ENCODE measurements at places on chromosomes 16 and 17. TPM values are rescaled to one million over a fixed set of nuclear protein-coding genes. Genes with fewer than 3 reads are reported as not detected.

GRCh38 chr16:73949574-73950320, 346.9 kb upstream of the PSMD7 start:
- no peak for DNase-seq

DNA sequence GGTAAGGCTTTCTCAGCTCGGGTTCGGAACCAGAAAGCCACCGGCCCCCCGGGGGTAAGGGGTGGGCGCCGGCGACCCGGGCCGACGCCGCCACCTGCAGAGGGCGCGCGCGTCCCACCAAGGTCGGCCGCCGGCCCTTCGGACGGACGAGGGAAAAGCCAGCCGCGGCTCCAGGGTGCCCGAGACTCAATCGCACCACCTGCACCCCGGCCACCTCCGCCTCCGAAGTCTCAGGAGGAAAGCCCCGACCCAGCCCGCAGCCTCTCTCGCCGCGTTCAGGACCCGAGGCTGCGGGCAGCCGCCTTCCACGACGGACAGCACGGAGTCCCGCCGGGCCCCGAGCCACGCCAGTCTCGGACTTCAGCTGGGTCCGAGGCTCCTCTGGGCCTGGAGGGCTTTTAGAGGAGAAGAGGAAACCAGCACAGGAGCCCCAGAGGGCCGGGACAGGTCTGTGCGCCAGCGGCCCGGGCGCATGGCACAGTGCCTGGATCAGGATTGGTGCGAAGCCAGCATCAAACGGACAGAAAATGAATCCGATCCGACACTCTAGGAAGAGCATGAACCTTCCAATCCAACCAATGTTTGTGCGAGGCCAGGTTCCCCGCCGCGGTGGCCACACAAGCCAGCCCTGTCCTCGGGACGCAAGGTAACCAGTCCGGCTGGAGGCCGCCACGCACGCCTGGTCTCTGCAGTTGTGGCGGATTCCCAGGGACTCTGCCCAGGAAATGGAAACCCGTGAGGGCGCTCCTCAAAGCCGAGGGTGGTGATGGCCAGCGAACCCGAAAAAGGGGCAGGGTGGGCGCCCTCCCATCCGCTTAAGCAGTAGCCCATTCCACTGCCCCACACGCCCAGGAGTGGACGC, 6.7 kb downstream of the CBX8 start:
- no peak for DNase-seq

DNA sequence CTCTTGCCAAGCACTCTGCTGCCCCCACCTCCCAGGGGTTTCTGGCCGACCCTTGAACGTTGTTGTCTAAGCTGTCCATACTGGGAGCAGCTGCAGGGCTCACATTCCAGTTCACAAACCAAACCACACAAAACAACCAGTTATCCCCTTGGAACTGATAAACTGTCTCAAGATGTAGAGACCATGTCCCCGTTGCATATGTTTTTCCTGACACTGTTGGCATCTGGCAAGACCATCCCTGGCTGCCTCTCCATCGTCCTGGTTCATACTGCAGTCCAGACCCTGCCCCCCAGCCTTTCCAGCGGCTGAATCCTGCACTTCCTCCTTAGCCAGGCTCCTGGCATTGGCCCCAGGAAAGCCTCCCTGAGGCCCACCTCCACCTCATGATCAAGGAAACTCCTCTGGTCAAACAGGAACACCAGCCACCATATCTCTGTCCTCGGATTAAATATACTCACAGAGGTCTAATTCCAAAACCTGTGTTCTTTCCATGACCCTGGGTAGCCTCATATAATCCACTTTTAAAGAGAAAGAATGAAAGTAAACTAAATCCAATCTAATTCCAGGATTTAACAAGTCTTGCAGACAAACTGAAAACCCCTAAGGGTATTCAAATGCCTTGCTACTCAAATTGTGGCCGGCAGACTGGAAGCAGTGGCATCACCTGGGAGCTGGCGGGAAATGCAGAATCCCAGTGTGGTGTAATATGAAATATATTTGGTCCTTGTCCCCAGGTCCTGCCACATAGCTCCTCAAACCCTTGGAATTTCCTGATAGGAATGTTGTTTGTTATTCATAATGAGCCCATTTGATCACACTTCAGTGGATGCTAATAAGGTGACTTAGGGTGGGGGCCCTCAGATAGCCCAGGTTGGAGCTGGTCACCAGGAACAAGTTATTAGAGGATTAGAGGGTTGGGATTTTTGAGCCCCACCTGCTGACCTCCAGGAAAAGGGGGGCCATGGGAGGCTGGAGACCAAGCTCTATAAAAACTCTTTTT, 14.2 kb downstream of the GAS7 start:
- DNase-seq, result no peak

DNA sequence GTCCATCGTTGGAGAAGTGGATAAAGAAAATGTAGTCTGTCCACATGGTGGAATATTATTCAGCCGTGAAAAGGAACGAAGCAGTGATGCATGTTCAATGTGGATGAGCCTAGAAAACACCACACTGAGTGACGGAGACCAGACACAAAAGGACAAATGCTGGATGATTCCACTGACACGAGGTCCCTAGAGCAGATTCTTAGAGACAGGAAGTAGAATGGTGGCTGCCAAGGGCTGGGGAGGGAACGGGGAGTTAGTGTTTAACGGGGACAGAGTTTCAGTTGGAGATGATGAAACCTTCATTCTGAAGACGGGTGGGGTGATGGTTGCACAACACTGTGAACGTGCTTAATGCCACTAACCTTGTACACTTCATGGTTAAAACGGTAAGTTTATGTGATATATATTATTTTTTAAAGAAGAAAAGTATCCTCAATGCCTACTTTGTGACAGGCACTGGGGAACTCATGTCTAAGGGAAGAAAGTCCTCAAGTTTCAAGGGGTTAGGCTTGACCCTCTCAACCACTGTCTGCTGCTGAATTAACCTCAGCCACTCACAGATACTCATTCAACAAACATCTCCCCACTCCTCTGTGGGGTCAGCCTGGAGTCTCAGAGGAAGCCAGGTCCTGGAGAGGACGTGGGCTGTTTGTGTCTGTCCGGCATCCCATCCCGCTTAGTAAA, 17.6 kb downstream of the C16orf74 start:
- no peak for DNase-seq

DNA sequence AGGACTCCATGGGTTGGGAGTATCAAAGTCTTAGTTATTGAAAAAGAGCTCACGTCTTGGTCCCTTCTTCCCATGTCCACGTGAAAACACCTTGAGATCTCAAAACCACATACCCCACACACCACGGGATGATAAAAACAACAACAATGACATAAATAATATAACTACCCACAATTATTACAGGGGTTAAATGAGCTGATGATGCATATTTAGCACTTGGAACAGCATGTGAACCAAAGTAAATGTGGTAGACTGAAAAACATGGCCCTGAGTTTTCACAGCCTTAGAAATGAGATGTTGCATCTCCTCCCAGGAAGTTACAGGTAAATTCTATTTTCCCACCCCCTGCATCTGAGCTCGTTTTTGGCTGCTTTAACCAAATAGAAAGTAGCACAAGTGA, 208.9 kb downstream of the C16orf95 start:
- DNase-seq, result no peak

DNA sequence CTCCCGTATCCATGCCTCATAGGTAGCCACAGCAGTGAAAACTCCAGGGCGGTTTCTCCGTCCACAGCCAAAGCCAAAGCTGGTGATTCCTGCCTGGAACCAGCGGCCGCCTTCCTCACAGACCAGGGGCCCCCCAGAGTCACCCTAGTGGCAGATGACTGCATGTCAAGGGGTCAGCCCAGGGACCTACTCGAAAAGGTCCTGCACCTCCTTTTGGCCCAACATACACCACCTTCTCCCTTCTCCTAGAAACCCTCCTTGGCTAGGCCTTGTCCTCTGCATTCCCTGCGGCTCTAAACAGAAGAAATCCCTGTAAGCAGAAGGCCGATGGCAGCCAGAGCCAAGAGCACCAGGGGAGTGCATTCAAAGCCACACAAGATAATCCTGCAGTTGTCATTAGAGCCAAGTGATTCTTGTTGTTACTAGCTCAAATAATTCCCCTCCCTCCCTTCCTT, 6.1 kb downstream of the PRSS36 start:
- no peak for DNase-seq

DNA sequence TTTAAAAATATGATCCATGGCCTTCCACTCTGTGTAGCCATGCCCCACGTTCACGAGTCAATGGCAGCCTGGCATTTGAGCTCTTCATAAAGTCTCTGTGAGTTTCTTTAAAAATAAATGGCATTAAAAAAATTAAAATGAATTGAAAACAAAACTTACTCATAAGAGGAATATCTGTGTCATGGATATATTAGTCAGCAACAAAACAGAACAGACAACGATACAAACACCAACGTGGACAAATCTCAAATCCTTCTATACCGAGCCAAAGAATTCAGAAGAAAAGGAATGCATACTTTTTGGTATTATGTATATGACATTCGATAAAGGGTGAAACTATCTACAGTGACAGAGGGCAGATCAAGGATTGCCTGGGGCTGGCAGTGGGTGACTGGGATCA, 8.2 kb upstream of the CMIP start:
- DNase-seq, result no peak

- no peak for DNase-seq
Measured at GRCh38 chr17:48842746-48843145, 11.9 kb downstream of the CALCOCO2 start.

- DNase-seq, result no peak
Measured at GRCh38 chr16:12449795-12450194, 353.9 kb downstream of the CPPED1 start.

GRCh38 chr16:87949071-87949744, 2.0 kb upstream of the BANP start:
- DNase-seq, result no peak

GRCh38 chr17:17710728-17711541, 29.7 kb downstream of the RAI1 start:
- DNase-seq, result no peak

DNA sequence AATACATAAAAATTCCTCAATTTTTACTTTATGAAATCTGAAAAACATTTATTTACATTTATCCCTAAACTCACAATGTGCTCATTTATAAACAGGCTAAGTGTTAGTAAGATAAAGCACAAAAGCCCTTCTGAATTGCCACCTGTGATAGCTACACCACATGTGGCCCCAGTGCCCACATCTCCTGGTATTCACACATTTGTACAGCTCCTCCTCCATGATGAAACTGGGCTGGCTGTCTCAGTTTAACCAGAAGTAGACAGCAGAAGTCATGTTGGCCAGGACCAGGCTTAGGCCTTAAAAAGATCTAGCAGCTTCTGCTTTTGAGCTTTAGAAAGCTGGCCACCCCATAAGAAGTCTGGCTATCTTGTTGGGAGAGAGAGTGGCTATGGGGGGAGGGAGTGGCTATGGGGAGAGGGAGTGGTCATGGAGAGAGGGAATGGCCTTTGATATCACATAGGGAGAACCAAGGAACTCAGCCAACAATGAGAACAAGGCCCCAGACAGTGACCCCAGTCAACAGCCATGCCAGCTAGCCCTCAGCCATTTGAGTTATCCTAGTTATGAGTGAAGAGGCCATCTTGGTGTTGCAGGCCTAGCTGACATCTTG, 47.4 kb downstream of the CEP95 start:
- no peak for DNase-seq

ASPHD1 gene
- total RNA-seq, result not detected

WNT9B gene
- total RNA-seq, result not detected

FOXC2 gene
- total RNA-seq, result not detected

GSPT1 gene
- 99.5 TPM for total RNA-seq

TMEM92 gene
- not detected for total RNA-seq
